Smooth muscle cell of the brain vasculature (primary cell): ENCODE measurements at places on chromosomes 16 and 17.

GRCh38 chr17:50063561-50064252, 7.8 kb downstream of the ITGA3 start:
- no peak for DNase-seq

DNA sequence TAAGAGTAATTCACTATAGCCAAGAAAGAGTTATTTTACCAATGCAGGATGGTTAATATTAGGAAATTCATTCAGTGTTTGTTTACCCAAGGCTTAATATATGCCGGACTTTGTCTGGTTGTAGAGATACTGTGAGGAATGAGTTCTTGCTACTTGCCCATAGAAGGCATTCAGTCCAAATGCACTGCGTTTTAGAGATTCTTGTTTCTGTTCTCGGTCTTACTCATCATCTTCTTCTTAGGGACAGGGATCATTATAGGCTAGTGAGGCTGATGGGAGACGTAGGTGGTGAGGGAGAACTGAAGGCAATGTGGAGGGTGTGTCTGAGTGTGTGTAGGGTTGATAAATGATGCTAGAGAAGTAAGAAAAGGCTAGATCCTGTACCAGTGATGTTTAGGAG, 90.7 kb downstream of the OR1D5 start:
- DNase-seq: no peak

GRCh38 chr16:11708421-11708820, 34.2 kb downstream of the TXNDC11 start:
- no peak for DNase-seq

DNA sequence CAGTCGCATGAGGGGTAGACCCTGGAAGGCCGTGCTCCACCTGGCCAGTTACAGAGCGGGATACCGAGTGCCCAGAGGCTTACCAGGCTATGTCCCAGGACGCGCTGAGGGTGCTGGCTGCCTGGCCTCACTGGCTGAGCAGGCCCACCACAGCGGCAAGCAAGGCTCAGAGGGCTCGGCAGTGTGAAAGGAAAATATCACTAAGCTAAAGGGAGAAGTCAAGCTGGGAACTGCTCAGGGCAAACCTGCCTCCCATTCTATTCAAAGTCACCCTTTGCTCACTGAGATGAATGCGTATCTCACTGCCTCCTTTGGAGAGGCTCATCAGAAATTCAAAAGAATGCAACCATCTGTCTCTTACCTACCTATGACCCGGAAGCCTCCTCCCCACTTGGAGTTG, 37.4 kb downstream of the CCDC57 start:
- DNase-seq: no peak

DNA sequence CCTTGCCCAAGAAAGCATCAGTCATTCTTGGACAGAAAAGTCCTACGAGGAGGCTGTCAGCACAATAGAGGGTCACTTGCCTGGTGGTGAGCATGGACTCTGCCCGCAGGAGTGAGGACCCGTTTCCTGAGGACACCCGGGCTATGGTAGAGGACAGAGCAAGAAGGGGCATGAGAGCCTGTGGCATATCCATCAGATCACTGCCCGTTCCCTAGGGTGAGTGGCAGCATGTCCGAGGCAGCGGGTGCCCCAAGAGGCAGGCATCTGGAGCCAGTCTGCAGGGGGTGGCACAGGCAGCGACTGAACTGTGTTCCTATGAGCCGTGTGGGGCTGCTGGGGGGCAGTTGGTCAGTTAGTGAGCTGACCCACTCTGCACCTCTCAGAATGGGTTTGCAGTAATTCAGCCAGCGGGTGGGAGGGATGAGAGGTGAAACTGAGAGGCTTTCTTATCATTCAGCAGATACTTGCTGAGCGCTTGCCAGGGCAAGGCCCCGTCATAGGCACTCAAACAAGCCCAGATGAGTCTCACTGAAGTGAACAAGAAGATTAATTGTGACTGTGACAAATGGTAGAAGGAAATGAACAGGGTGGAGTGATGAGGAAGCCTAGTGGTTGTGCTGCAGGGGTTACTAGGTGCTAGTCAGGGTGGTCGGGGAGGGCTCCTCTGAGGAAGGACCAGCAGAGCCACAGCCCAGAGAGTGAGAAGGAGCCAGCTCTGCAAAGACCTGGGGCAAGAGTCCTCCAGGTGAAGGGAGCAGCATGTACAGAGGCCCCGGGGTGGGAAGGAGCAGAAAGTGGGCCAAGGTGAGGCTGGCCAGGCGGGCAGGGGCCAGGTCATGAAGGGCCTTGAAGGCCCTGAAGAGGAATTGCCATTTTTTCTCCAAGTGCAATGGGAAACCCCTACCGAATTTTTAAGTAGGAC, 87.9 kb downstream of the CLEC16A start:
- no peak for DNase-seq

GRCh38 chr17:28306954-28307401, 12.0 kb upstream of the TMEM97 start:
- no peak for DNase-seq

DNA sequence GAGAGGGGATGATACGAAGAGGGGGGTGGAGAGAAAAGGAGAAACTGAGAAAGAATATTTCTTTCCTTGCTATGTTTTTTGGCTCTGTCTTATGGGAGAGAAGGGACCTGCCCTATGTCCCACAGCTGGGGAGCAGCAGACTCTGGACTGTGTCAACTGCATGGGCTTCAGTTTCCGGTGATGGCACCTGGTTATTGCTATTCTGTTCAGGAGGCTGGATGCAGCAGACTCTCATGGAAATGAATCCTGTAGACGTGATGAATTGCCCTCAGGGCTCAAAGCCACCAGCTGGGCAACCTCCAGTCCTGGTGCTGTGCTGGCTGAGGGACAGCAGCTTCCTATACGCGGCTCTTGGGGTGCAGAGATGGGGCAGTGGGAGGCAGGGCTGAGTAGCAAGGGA, 121.2 kb downstream of the HAPSTR1 start:
- no peak for DNase-seq

- no peak for DNase-seq
These were observed 502.4 kb upstream of the CDH11 start for GRCh38 chr16:65624229-65624628.

DNA sequence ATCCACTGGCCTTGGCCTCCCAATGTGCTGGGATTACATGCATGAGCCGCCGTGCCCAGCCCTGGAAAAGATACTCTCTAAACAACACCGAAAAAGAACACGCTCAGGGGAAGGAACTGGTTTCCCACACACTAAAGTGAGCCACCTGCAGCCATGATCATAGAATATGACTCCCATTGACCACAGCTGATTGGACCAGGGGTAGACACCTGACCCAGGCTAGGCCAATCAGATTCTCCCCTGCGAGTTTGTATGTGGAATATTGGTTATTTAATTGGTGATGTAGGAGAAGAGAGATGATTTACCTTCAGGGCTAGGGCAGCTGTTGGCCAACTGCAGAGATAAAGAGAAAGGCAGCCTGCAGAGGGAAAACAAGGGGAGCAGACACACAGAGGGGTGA, 9.0 kb upstream of the GGA2 start:
- no peak for DNase-seq

DNA sequence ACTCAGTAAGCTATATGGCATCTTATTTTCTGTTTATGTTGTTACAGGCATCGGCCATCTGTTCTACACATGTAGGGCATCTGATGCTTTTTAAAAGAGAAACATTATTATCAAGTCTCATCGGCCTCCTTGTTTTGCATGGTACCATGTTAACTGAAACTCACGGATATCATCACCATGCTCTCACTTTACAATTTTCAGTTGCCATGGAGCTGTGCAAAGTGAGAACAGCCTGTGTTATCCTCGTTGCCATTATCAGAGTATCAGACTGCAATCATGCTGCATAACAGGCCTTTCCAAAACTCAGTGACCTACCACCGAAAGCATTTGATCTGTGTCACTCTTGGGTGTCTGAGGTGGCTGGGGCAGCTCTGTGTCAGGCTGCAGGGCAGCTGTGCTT, 110.3 kb downstream of the C17orf67 start:
- no peak for DNase-seq

GRCh38 chr17:12007466-12007865, 10.2 kb upstream of the ZNF18 start:
- DNase-seq: no peak

DNA sequence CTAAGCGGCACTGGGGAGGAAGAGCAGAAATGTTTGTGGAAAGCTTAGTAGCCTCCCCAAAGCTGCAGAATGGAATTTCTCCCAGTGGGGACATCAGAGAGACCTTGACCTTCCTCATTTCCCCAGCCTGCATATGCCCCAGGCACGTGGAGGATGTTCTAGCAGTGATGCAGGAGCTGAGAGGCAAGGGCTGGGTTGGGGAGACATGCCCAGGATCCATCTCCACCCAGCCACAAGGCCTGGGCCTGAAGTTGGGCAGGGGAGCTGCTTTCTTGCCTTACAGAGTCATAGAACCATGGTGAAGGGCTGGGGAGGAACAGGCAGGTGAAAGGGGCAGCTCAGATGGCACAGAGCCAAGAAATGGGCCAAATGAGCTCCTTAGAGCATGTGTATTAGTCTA, 104.0 kb downstream of the TMEM132E start:
- DNase-seq: no peak

DNA sequence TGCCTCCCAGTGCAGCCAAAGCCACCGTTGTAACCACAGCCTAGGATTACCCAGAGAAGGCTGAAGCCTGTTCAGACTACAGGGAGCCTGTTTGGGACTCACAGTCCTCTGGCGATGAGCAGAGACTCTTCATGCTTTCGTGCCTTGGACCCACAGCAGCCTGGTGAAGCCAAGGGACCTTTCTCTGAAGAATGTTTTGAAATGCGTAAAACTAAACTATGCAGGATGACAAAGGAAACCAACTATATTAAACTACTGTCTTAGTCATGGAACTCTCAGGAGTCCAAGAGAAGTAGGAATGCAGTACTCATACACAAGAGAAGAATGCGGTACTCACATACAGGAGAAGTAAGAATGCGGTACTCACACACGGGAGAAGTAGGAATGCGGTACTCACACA, 20.9 kb downstream of the ABR start:
- no peak for DNase-seq

DNA sequence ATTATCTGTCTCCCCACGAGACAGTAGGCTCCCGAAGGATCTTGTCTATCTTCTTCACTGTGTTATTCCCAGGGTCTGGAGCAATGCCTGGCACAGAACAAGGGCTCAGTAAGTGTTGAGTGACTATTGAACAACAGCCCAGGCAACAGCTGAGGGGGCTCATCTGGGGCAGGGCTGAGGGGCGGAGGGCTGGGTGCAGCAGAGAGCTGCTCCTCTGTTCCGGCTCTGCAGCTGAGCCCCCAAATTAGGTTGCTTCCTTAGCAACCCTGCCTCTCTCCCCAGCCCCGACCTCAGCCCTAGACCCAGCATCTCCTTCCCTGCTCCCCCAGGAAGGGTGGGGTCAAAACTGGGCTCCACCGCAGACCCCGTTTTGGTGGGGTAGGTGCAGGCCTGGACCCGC, 32.2 kb downstream of the ITGAE start:
- DNase-seq: no peak

- no peak for DNase-seq
These were observed 27.2 kb downstream of the HASPIN start for GRCh38 chr17:3750926-3751325.

DNA sequence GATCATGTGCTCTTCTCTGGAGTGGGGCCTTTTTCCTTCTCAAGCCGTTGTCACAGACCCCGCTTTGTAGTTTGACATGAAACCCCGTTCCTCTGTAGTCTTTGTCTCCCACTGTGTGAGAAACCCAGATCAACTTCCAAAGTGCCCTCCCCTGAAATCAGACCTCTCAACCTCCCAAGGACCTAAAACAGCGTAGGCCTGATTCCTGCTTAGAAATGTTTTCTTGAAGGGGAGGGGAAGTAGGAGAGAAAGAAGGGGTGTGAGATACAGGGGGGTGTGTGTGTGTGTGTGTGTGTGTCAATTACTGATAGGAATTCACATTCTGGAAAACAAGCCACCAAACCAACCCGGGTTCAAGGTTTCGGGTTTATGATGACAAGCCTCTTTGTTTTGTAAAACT, 1.4 kb downstream of the UBE2O start:
- DNase-seq: no peak

GRCh38 chr17:27764589-27764988, 35.7 kb downstream of the NOS2 start:
- no peak for DNase-seq

- DNase-seq: no peak
These were observed 173.5 kb downstream of the BCAS3 start for GRCh38 chr17:60851181-60851580.

GRCh38 chr17:69607162-69607834, 192.8 kb downstream of the MAP2K6 start:
- peak; percentile 65 for DNase-seq

DNA sequence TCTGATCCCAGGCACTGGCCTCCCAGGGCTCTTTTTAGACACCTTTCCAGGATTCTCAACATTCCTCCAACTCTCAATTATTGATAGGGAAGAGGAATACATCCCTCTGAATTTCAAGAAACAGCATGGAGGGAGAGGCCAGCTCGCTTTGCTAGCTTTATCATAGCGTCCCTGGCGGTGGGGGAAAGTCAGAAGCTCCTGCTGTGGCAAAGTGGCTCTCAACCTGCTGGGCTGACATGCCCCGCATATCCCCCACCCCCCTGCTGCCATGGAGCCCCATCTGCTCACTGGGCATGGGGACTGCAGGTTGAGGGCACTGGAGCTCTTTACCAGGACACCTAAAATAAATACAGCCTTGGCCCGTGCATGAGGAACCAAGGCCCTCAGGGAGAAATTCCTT, 140.3 kb downstream of the SLC39A11 start:
- DNase-seq: no peak

DNA sequence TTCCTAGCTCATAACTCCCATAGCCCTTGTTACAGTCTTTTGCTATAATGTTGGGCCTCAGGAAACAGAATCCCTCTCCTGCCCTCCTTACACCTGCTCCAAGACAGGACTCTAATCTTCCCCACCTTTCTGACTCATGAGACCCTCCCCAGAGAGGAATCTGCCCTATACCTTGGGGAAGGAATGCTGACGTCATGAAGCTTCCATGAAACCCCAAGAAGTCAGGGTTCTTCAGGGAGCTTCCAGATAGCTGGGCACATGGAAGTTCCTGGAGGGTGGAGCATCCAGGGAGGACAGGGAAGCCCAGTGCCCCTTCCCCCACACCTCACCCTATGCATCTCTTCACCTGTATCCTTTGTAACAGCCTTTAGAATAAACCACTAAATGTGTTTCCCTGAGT, 285.7 kb downstream of the SOX9 start:
- no peak for DNase-seq

GRCh38 chr16:3490911-3491629, 4.2 kb downstream of the C16orf90 start:
- DNase-seq: no peak

DNA sequence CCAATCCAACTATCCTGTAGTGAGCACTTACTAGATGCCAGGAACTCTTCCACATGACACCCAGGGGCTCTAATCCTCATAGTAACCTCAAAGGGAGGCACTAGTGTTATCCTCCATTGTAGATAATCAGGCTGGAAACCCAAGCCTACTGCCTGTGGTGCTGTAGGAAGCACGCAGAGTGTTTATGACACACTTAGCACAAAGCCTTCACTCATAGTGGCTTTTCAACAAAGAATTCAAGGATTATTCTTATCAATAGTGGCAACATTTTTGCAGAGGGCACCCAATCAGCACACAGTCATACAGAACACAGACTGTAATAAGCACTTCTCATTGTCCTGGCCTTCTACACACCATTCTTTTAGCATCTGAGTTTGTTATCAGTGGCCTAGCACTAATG, 18.5 kb upstream of the SOX9 start:
- DNase-seq: no peak

GRCh38 chr17:80095038-80095843, 6.1 kb upstream of the GAA start:
- no peak for DNase-seq
